Esophagus muscularis mucosa (tissue), 4 donors: ENCODE measurements at places on chromosomes 7 and 10. TPM values are rescaled to one million over a fixed set of nuclear protein-coding genes. Genes with fewer than 3 reads are reported as not detected.

Gene SPACDR
- total RNA-seq = not detected

Gene CHCHD1
- total RNA-seq = 19.4 TPM

Gene MSMB
- total RNA-seq = not detected

Gene AGR2
- not detected for total RNA-seq

Gene LRRC18
- not detected for total RNA-seq

Gene MTG1
- 15.2 TPM for total RNA-seq

Gene BLNK
- 1.3 TPM for total RNA-seq

Gene SORBS1
- total RNA-seq = 1,755 TPM

Gene GRM3
- not detected for total RNA-seq

Gene PPP1R9A
- 27.5 TPM for total RNA-seq

Gene AKR1C4
- not detected for total RNA-seq

Gene ADIRF
- 85.2 TPM for total RNA-seq

Gene CLDN4
- 3.1 TPM for total RNA-seq

Gene MASTL
- total RNA-seq = 6.2 TPM

Gene APBB1IP
- 2.6 TPM for total RNA-seq

Gene C7orf57
- not detected for total RNA-seq

Gene FAM24B
- total RNA-seq = 1.2 TPM

Gene PSMC2
- 129 TPM for total RNA-seq

Gene PAPOLB
- total RNA-seq = 0.17 TPM

Gene BTBD16
- not detected for total RNA-seq

Gene SMKR1
- 0.33 TPM for total RNA-seq

Gene CD36
- total RNA-seq = 61.0 TPM

Gene CDHR1
- 0.17 TPM for total RNA-seq

Gene CUL2
- 22.6 TPM for total RNA-seq
